NAMALWA (cell line): ENCODE measurements at places on chromosomes 2 and 18.

DNA sequence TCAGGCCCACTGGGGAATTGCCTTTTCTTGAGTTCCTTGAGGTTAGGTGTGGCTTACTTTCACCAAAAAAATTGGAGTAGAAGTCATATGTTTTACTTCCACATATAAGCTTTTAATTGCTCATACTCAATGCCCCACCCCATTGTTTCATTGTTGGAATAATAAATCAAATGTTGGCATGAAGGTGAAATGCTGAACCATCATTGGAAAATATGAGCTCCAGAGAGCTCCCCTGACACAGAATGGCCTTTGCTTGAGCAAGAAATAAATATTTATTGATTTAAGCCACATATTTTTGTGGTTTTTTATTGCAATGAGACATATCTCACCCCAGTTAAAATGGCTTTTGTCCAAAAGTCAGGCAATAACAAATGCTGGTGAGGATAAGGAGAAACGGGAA, 167.3 kb upstream of the SRD5A2 start:
- no peak for DNase-seq

GRCh38 chr2:119888680-119889079, 124.2 kb upstream of the EPB41L5 start:
- no peak for DNase-seq

- no peak for DNase-seq
These were observed 113.7 kb downstream of the BARD1 start for GRCh38 chr2:214695789-214696188.

DNA sequence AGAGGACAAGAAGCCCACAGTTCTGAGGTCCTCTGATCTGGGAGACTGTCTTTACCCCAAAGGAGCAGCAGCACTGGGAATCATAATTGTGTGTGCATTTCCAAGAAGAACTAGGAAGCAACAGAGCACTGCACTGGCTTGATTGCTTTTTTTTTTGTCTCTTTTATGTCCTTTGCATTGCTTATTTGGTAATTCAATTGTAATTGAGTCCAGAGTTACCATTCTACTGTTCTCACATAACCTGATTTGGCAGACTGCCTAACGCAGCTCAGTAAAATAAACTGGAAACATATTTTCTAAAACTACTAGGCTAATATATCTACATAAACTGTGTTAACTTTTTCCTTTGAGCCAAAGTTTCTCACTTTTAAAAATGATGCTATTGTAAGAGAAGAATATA, 190.3 kb upstream of the SLC8A1 start:
- no peak for DNase-seq

GRCh38 chr2:157574165-157574564, 54.5 kb downstream of the ACVR1C start:
- DNase-seq: no peak

- DNase-seq: no peak
These were observed 28.1 kb downstream of the SGPP2 start for GRCh38 chr2:222452422-222452950.

- no peak for DNase-seq
These were observed 130.3 kb upstream of the RAB12 start for GRCh38 chr18:8478968-8479370.

GRCh38 chr2:230895536-230896345, 29.3 kb downstream of the GPR55 start:
- no peak for DNase-seq

- no peak for DNase-seq
These were observed 20.3 kb downstream of the CABLES1 start for GRCh38 chr18:23155537-23155936.

- DNase-seq: no peak
These were observed 70.8 kb downstream of the ACAA2 start for GRCh38 chr18:49742316-49743116.

DNA sequence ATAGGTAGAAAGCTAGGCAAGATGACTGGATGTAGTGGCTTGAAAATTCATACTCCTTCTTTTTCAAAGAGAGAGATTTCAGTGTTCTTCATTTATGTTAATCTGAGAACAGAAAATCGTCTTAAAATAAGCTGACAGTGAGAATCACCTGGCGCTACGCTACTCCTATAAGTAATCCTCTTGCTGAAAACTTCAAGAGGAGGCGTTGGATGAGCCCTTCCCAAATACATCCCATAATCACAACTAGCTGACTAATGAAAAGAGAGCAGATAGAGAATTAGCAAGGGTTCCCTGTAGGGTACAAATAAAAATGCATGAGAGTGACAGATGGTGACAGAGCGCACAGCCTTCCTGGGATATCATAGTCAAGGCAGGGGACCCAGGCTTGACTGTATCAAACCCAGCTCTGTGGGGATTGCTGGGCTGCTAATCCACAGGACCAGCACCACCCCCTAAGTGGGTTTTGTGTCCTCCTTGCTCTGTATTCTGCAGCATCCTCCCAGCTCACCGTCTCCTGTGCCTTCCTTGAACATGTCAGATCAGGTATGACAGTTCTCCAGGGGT, 280.2 kb downstream of the SP3 start:
- DNase-seq: no peak

GRCh38 chr2:557635-558301, 119.4 kb downstream of the TMEM18 start:
- DNase-seq: no peak

DNA sequence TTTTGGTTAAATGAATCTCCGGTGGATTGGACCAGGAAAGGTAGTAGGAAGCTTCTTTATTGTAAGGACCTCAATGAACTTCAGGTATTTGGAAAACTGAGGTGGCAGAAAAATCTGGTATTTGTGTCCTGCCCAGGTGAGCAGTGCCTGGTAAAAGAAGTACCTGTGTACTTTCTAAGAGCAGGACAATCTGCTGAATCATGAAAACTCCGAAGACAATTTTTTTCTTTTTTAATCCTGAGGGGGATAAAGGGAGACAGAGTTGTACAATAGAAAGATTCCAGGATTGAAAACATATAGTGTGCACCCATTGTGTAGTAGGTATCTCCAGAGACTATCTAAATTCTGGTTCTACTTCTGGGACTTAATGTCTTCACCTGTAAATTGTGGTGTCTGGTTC, 191.8 kb upstream of the SPOPL start:
- no peak for DNase-seq

- DNase-seq: no peak
These were observed 42.1 kb downstream of the CRACDL start for GRCh38 chr2:98893911-98894321.

DNA sequence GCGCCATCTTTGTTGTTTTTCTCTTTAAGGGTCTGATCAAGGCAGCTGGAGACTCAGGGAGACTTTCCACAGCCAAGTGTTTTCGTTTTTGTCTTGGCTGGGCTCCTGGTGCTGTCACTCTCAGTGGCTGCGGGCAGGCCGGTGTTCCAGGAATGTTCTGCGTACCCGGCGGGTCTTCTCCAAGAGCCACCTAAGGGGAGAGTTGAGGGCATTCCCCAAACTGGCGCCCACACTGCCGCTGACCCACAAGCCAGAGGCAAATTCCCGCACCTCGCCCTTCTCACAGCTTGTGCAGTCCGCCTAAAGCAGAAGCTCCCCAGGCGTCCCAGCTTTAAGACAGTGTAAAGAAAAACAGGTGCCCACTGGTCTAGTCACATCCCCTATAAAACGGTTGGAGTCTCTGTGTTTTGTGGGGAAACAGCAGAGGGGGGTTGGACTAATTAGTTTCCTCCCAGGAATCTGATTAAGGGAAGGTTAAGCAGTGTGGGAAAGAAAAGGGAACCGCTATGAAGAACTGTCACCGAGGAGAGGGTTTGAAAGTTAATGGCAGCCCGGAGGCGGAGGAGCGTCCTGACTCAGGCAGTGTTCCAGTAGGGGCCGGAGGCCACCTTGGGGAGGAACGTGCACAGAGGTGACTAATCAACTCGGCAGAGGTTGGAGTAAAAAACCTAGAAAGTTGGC, 224.5 kb downstream of the SLC4A3 start:
- no peak for DNase-seq

DNA sequence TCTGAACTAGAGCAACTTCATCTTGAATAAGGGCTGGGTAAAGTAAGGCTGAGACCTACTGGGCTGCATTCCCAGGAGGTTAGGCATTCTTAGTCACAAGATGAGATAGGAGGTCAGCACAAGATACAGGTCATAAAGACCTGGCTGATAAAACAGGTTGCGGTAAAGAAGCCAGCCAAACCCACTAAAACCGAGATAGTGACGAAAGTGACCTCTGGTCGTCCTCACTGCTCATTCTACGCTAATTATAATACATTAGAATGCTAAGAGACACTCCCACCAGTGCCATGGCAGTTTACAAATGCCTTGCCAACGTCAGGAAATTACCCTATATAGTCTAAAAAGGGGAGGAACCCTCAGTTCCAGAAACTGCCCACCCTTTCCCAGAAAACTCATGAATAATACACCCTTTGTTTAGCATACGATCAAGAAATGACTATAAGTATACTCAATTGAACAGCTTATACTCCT, 109.1 kb downstream of the FIGN start:
- DNase-seq: no peak

- no peak for DNase-seq
These were observed 69.5 kb downstream of the BAZ2B start for GRCh38 chr2:159546716-159547430.

- no peak for DNase-seq
These were observed 3.8 kb downstream of the POMC start for GRCh38 chr2:25164561-25164960.

DNA sequence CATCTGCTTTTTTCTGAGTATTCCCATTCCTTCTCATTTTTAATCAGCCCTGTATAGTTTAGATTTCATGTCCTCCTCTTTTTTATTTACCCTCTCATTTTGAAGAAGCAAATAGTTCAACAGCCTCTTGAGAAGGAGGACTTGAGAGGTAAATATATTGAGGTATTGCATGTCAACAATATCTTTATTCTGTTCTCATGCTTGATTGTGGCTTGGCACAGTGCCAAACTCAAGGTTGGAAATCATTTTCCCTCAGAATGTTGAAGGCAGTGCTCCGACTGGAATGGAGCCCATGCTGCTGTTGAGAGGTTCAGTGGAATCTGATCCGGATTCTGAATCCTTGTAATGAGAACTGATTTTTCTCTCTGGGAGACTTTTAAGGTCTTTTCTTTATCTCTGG, 31.0 kb upstream of the GALNT3 start:
- no peak for DNase-seq

- peak; percentile 54 for DNase-seq
These were observed at the start of gene ADAM23 for GRCh38 chr2:206442833-206443734. Gene ADAM23 (plus strand): TSS chr2:206443532. CDS start chr2:206443867, 335 bp downstream.

DNA sequence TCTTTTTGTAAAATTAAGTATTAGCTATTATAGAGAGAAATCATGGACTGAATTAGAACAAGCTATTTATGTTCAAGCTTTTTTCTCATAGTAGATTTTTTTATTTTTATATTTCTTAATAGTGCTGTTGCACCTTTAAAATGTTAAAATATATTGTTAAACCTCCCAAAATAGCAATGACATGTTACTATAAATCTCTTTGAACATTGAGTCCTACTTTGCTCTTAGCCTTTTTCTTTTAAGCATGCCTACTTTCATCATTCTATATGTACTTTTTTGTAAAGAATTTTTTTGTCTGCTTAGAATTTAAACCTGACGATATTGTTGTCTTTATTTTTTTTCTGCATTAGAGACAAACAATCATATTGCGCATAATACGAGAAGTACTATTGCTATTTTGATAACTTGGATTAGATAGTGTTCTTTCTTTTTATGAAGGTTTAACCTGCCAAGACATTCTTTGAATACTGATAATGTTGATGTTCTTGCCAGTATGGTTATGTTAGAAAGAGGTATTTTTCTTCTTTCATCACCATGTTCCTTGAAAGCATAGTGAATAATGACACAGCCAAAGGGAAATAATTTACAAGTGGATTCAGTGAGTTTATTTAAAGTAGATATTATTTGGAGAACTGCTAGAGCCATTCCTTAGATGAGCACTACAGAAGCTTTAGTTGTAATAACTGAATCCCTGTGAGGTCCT, 40.6 kb downstream of the PMS1 start:
- no peak for DNase-seq

DNA sequence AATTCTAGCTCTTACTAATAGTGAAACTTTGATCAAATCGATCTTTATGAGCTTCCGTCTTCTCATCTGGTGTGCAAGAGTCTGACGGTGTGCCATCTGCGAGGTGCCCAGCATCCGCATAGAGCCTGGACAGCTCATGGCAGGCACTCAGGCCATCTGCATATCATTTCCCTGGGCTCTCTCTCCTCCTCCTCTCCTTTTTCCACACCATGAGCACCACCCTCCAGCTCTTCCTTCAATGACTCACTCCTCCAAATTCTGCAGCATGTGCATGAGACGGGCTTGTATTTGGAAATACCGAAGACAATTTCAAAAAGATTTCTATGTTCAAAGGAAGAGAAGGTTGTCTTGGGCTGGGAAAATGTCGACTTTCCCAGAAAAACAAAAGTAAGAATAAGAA, 161.1 kb downstream of the CCBE1 start:
- DNase-seq: no peak

GRCh38 chr2:96962567-96963203, 23.7 kb downstream of the FAM178B start:
- no peak for DNase-seq

- DNase-seq: no peak
These were observed 36.7 kb downstream of the UXS1 start for GRCh38 chr2:106157416-106157815.

- no peak for DNase-seq
These were observed 261.4 kb upstream of the TCF4 start for GRCh38 chr18:55849391-55849790.

DNA sequence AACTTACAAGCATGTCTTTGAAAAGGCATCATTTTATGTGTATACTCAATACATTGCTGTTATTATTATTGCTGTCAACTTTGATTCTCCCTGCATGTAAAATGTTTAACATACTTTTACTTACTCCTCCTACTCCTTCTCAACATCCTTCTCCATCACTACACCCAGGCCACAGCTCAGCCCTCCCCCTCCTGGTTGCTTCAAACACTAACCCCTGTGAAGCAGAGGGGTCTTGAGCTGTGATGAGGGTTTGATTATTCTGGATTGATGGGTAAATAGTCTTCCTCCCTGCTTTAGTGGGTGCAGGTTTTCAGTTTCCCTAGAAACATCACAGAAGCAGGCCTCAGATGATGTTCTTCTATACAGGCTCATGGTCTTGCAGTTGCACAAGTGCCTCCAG, 221.0 kb downstream of the OSR1 start:
- DNase-seq: no peak

DNA sequence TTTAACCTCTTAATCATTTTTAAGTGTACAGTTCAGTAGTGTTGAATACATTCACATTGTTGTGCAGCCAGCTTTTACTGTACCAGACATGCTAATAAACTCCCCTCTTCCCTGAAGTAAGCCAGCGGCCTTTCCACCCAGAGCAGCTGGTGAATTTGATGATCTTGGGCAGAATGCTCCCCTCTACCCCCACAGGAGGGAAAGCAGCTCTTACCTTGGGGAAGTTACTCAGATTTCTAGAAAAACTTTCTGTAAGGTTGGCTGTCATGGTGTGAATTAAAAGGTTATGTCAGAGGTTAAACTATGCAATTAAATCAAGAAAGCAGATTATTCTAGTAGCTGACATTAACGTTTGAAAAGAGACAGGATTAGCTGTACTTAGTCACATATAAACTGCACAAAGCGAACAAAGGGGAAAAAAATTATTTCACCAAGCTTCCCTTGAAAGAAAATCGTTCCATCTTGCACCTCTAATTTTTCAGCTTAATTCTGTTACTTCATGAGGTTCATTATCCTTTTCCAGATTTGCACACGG, 398.5 kb upstream of the NRP2 start:
- no peak for DNase-seq

GRCh38 chr2:206274434-206275311, at the start of gene ZDBF2:
Gene ZDBF2 (plus strand): TSS chr2:206274663. CDS start chr2:206281850, 7,187 bp downstream.
- peak; percentile 70 for DNase-seq
